ENCODE measurements at places on chromosomes 7 and 10.

GRCh38 chr7:84370114-84370513, 175.5 kb upstream of the SEMA3A start:
- DNase-seq = no peak

DNA sequence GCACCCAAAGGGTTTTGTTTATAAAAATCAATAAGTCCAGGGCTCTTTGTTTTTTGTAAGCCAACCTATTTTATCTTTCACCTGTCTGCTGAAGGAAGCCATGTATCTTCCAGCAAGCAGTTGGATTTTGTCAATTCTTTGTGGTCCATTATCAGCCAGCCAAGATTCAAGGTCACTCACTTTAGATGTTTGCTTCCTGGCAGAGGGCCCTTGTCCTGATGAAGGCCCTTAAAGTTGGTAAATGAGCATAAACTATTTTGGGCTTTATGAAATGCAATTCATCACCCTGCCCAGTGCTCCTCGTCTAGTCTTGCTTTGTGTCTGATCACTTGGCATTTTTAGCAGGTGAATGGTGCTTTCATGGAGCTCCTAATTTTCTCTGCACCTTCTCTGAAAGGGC, 1004.2 kb downstream of the GRID1 start:
- no peak for DNase-seq

DNA sequence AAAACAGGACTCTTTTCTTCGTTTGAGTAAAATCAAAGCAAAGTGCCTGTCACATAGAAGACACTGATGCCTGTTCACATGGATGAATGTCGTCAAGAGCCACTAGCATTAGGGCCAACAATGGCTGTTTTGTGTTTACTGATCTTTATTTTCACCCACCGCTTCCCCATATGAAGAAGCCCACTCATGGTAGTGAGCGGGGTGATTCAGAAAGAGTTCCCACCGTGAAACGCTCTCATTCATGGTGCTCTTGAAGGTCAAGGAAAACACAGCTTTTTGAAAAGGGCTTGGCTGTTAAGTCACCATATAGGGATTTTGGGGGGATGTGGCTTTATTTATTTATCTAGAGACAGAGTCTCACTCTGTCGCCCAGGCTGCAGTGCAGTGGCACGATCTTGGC, 12.5 kb downstream of the PROSER2 start:
- DNase-seq = no peak

DNA sequence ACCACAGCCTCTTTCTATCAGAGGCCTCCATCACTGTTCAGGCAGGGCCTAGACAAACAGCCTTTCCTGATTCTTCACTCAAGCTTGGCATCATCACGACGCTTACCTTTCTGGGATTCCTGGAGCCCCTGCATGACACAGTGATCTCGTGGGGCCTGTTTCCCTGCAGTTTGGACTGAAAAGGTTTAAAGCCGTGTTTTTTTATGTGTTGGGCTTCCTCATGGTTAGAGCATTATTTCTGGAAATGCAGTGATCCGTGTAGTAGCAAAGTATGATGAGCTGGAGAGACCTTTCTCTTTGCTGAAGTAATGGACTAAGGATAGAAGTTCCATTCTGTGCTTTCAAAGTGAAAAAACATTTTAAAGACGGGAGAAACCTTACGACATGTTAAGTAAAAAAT, 169.1 kb downstream of the BMPER start:
- DNase-seq = no peak

- DNase-seq = no peak
Observed at GRCh38 chr7:44473295-44473694, 17.2 kb downstream of the NUDCD3 start.

DNA sequence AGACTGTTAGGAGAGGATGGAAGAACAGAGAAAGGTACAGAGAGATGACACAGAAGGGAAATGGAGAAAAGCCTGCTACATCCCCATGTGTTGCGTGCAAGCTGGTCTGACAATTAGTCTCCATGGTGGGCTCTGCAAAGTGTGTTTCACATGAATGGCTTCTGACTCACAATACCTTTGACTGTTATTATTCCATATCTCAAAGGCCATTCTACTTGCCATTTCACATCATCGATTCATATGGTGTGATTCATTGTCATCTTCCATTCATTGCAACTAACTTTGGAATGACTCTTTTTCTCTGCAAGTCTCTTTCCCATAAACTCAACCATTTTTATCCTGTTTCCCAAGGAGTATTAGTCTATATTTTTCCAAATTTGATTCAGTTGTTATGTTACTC, 208.9 kb upstream of the INHBA start:
- no peak for DNase-seq

- no peak for DNase-seq
Observed at GRCh38 chr10:95416973-95417372, 126.2 kb upstream of the PDLIM1 start.

GRCh38 chr7:154480817-154481216, 428.6 kb downstream of the DPP6 start:
- DNase-seq = no peak

DNA sequence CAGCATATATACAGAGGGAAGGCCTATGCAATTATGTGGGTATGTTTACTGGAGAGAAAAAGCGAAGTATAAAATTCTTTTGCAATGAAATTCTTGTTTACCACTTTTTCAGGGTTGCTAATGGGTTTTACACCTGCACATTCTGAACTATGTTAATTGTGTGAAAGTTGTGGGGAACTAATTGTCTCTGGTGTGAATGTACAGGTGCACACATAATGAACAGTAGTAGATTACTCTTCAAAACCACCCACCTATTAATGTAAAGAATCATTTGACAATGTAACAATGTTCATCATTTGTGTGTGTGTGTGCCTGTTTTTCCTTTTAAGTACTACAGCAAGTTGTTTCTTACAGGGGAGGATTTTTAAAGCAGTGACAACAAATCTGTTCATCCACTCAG, 80.0 kb upstream of the FEZF1 start:
- DNase-seq = no peak

- no peak for DNase-seq
Observed at GRCh38 chr10:131858583-131859340, 42.0 kb upstream of the PPP2R2D start.

DNA sequence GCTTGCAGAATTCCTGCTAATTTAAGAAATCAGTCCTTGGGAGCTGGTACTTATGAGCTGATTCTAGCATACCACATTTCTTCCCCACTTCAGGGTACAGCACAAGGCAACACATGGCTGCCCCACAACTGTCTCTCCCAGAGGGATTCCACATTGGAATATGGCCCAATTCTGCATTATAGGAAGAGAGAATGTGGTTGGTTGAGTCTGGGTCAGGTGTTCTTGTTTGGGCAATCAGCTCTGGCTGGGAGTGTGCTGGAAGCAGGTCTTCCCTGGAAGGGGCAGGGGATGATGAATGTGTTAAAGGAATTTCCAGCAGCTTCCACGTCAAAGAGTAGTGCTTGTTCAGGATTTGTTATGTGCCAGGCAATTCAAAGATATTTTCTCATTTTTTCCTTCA, 95.7 kb downstream of the BUB3 start:
- DNase-seq = no peak

DNA sequence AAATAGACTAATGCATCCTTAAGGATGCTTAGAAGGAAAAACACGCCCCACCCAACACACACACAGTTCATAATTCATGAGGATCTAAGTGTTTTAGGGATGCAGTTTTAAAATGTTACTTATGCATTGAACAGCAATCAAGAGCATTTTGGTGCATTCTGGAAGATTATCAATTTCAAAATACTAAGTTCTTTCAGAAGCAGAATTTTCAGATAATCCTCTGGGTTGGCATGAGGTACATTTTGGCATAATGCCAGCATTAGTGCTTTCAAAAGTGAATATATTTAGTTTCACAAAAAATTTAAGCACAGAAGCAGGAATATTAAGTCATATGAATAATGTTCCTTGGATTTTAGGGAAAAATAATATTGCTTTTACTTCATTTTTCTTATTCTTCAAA, 937.1 kb downstream of the REEP3 start:
- no peak for DNase-seq

Data from CD4-positive, alpha-beta T cell treated with Interleukin-4 for 4 hours (primary cell).